ENCODE measurements at places on chromosomes 1 and 21. TPM values are rescaled to one million over a fixed set of nuclear protein-coding genes. Genes with fewer than 3 reads are reported as not detected.
A peak's percentile ranks its signal among the peaks of the same experiment; 100 is the strongest.

- no peak for DNase-seq
Observed at GRCh38 chr1:71666609-71667008, 585.8 kb upstream of the ZRANB2 start.

GRCh38 chr1:31181515-31182343 is 58.0 kb downstream of the NKAIN1 start:
- peak; percentile 14 for DNase-seq

DNA sequence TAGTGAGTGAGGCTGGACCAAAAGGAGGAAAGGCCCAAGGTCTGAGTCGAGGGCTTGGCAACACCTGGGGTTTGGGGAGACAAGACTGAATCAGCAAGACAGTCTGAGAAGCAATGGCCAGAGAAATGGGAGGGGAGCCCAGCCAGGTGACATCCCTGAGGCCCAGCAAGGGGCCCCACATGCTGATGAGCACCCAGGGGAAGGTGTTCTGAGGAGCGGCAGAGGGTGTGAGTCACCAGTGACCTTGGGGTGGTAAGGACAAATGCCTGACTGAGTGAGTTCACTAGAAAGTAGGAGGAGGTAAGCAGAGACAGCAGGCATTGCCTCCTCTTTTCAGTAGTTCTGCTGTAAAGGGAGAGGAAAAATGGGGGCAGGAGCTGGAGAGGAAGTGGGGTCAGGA is 192.4 kb upstream of the GALNT2 start:
- no peak for DNase-seq

Gene GON4L
- total RNA-seq = 29.1 TPM

GRCh38 chr21:40623528-40623927 is 223.4 kb downstream of the DSCAM start:
- DNase-seq = no peak

DNA sequence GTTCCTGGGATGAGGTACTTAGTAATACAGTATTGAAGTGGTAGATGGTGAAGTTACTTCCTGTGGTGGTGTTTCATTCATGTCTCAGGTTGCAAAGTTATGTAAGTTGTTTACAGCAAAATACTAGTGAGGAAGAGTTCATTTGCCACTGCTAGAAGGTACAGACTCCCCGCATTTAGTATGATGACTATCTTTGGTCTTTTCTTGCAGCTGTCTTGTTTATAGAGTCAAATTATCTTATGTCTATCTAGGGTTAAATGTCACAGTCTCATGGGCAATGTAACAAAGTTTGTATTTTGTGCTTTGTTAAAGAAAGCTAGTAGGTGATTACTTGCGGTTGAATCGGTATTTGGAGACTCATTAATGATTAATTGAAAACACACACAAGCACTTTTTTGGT is 50.2 kb downstream of the LRRC8D start:
- DNase-seq = no peak

GRCh38 chr1:43481491-43481890 is 27.8 kb upstream of the HYI start:
- no peak for DNase-seq

- no peak for DNase-seq
Observed at GRCh38 chr1:241115784-241116183, 241.2 kb downstream of the RGS7 start.

Gene SPAG17
- not detected for total RNA-seq

GRCh38 chr1:107514841-107515240 is 374.0 kb downstream of the NTNG1 start:
- DNase-seq = no peak

DNA sequence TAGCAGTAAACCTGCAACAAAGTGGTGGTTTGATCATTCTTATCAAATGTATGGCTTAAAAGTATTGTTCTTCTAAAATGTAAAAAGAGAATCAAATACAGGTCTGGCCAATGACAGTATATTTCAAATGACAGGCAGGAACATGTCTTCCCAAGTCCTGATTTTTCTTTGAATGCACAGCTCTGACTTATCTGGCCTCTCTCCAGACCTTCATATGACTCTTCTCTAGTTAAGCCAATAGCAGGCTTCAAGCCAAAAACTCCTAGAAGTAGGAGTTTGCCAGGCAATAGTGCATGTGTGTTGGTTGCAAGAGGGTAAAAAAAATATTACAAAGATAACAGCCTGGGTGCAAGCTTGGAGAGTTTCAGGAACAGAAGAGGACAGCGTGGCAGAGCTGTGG is 345.5 kb downstream of the SMYD3 start:
- DNase-seq = peak; percentile 71

GRCh38 chr1:4046836-4047461 is 146.9 kb upstream of the C1orf174 start:
- no peak for DNase-seq

GRCh38 chr1:229190057-229190575 is 80.8 kb upstream of the RAB4A start:
- no peak for DNase-seq

GRCh38 chr1:65108025-65108642 is 39.9 kb upstream of the AK4 start:
- no peak for DNase-seq

- no peak for DNase-seq
Observed at GRCh38 chr1:168554603-168555483, 11.0 kb upstream of the XCL2 start.

GRCh38 chr1:15299806-15300205 is 52.8 kb downstream of the FHAD1 start:
- DNase-seq = no peak

Gene KIF17
- total RNA-seq = 6.5 TPM

DNA sequence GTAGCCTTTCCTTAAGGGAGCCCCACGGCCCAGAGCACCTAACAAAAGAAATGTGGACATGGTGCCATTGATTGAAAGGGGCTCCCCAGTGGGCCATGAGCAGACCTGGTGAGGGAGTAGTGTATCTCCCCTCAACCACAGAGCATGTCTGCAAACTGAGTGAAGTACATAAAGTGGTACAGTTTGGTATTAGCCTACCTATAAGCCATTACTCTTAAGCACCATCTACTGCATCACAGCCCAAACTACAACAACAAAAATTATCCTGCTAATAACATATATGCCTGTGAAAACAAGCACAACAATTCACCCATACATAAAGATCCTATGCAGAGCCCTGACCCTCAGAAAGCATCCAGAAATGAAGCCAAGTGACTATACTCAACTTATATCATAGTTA is 407.8 kb downstream of the PTPRC start:
- DNase-seq = no peak

Gene HES3
- total RNA-seq = not detected

GRCh38 chr1:51948491-51948915 is 42.0 kb downstream of the RAB3B start:
- no peak for DNase-seq

DNA sequence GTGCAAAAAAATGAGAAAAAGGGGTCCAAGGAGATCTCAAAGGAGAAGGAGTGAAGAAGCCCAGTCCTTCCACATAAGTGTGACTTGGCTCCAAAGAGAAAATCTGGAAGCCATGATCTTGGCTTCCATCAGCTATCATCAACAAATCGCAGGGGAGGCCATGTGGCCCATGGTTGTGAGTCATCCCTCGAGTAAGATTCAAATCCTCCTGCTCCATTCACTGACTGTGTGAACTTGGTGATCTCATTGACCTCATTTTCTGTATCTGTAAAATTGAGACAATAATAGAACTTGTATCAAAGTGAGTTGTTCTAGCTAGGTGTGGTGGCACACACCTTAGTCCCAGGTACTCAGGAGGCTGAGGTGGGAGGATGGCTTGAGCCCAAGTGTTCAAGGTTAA is 79.1 kb upstream of the OLIG2 start:
- DNase-seq = no peak

Gene NBPF1
- 32.8 TPM for total RNA-seq

Gene CLDN17
- total RNA-seq = not detected

GRCh38 chr1:230537456-230537855 is 104.8 kb upstream of the COG2 start:
- DNase-seq = no peak

Gene KCNT2
- total RNA-seq = 1.4 TPM

DNA sequence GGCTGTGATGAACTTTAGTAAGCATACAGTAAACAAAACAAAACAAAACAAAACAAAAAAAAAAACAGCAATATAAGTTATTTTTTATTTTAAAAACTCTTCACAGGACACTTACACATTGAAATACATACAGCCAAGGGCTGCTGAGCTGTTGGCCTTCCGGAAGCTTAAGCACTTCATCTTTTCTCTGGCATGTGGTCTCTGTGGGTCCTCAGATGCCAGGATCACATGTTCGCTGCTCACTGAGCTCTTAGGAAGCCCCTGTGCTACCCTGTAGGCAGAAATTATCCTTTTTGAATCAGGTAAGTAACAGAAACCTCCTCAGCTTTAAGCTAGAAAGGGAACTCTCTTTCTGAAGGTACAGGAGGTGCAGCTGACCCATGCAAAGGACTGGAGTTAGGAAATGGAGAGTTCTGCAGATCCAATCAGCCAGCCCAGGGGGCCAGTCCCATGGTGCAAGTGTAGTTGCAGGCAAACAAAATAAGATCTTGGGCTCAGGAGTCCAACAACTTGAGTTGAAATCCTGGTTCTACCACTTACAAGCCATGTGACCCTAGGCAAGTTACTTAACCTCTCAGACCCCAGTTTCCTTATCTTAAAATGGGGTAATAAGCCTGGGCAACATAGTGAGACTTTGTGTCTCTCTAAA is 22.4 kb upstream of the MED18 start:
- DNase-seq = no peak

Gene PGBD5
- total RNA-seq = not detected

Gene TMPRSS3
- not detected for total RNA-seq

Gene CFAP141
- total RNA-seq = not detected

DNA sequence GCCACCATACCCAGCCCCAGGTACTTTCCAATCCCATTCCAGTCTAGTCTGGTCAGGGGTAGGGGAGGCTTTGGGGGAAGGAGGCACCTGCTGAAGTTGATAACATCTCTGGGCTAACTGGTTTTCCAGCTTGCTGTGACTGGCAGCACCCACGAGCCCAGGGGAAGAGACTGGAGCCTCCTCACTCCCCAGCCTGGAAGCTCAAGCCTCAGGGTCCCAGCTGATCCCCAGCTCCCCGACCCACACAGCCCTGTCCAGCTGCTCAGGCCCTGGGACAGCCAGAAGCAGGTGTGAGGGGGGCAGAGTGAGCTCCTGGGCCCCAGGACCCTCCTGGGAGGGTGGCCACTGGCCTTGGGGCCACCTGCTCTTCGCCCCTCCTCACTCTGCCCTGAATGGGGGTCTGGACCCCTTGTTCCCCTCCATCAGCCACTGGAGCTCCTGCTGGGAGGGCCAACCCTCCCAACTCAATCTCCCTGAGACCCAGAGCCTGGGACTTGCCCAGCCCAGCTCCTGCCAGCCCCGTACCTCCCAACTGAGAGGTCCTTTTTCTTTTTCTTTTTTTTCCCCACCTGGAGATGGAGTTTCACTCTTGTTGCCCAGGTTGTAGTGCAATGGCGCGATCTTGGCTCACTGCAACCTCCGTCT is 23.5 kb upstream of the RNU1-4 start:
- DNase-seq = no peak

Gene SYTL1
- 0.10 TPM for total RNA-seq

Gene ERICH3
- total RNA-seq = not detected

Gene ITGB2
- total RNA-seq = 0.29 TPM

Gene CYB5RL
- total RNA-seq = 6.1 TPM

Gene LRRC71
- total RNA-seq = not detected

DNA sequence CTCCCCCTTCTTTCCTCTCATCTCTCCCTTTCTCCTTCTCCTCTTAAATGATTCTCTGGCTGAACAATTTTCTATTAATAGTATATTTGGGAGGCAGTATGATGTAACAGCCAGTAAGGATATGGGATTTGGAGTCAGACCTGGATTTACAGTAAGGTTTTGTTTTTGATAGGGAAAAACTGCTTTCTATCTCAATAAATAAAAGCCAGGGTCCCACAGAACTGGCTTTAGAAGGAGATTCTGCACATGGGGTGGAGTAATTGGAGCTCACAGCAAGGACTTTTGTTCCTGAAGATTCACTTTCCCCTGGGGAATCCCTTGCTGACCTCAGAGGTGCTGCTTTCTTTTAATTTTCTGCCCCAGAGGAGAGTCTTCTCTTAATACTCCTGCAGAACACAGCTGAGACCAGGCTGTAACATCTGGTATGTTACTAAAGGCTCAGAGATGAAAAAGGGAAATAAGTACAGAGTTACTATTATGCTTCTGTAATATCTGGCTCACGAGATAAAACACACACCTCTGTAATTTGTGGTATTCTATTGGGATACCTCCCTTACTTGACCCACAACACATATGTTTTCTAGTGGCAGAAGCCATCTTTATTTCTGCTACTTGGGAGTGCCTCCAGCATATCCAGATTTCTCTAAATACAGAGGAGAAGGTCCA is 13.4 kb downstream of the EPB41 start:
- no peak for DNase-seq

Data from HFFc6 (cell line).